Effector memory CD4-positive, alpha-beta T cell (primary cell): ENCODE measurements at places on chromosomes 1 and 21.

GRCh38 chr1:160607011-160607671 lies 27.8 kb upstream of the CD84 start:
- peak; percentile 50 for DNase-seq

DNA sequence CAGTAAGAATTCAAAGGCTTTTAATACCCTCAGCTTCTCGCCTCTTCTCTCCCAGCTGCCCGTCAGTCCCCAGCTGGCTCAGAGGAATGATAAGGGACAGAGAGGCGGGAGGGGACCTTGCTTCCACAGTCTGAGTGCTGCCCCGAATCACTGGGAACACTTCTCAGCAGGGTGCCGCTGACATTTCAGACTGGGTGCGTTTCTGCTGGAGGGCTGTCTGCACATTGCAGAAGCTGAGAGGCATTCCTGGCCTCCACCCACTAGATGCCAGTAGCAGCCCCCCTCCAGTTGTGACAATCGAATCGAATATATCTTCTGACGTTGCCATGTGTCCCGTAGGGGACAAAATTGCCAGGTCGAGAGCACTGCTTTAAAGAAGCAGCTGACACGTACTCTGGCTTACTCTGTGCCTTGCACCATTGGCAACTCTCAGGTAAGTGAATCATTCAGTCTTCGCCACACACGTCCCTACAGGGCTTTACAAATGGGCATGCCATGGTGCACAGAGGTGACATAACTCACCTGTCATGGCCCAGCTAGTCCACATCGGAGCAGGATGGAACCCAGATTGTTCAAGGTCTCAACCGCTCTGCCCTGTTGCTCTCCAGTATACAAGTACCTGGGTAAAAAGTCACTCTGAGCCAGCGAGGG lies 23.9 kb downstream of the CTNNBIP1 start:
- DNase-seq: no peak

DNA sequence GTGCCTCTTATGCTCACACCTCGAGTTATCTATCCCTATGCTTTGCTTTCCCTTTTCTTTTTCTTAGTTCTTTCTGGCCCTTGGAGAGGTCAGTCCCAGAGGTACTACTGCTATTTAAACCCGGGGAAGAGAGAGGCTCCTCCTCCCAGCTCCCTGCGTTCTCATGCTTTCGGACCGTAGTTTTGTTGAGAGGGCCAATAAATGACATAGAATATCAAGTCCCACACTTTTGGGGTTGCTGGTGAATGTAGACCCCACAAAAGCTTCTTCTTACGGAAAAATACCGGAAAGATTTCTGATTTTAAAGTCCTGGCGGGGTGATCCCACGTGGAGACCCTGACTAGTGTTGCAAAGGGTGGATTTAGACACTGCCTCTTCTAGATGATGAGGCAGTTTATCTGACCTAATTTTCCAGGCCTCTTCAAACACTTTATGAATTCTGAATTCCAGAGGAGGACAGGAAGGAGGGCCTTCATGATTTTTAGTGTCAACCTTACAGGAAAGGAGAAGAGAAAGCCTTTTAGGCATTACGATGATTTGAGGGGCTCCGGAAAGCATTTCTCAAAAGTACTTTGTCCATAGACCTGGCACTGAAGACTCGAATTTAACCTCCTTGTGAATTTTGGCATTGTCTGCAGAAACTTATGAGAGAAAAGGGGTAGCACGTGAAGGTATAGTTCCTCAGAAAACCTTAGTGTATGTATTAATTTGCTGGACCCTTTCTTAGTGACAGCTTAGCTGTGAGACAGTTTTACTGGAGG lies 694 bp downstream of the TMEM167B start:
- DNase-seq: no peak

DNA sequence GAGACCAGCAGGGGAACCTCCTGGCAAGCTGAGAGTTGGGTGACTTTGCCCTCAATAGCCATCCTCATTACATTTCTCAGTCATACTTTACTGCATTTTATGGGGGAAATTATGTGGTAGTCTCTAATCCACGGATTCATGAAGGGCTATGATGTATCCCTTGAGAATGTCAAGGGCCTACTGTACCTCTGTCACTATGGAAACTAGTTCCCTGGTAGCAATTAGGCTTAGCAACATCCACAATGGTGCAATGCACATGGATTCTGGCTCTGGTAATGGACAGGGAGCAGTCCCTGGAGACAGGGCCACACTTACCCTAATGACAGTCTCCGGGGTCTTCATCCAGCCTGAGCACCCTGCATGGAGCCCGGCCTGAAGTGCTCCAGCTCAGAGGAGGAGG lies 26.5 kb downstream of the LRRN2 start:
- no peak for DNase-seq

DNA sequence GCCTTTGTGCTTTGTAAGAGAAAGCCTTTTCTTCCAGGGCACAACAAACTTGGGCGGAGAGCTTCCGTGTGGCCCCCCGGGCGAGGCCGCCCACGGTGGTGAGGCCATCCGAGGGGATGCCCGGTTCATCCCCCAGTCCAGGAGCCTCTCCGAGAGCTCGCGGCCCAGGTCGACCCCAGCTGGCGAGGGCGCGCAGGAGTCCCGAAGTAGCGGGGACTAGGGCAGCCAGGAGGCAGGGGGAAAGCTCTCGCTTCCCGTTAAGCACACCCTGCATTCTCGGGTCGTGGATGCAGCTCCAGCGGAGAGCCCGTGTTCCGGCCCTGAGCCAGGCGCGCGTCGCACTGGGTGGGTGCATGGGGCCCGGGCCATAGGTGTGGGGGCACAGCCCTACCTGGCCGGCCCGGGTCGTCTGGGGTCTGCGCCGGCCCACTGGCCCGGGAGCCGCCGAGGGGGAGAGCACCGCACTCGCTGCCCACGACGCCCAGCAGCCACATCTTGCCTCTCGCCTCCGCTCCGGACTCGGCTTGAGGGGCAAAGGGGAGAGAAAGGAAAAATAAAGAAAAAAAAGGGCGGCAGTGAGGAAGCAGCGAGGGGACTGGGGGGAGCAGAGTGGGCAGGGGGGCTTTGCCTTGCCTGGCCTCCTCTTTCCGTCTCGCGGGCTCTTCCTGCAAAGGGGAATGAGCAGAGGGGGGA lies 1.8 kb downstream of the RNF220 start:
- no peak for DNase-seq

DNA sequence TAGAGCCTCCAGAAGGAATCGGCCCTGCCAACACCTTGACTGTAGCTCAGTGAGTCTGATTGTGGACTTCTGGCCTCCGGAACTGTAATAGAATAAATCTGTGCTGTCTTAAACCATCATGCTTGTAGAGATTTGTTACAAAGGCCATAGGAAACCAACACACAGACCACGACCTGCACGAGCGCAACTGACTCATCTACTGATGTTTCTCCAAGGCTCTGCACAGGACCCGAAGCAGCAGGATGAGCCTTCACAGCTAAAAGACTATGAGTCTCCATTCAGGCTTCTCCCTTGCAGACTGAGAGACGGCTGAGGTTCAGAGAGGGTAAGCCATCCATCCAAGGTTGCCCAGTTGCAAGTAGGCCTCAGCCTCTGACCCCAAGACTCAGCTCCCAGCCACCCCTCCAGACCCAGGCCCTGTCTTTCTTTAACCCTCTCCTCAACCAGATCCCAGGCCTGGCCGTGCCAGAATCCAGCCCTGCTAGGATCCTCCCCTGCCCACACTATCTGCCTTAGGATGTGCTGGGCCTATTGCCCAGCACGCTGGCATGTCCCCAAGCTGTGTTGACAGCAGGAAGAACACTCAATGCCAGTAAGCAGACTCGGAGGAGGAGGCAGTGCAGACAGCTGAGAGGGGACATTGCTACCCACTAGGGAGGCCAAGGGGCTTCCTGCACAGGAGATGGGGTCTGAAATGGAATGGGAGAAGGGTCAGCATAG lies 109.0 kb downstream of the HMGB4 start:
- DNase-seq: no peak
